ENCODE measurements at places on chromosomes 5 and 9. TPM values are rescaled to one million over a fixed set of nuclear protein-coding genes. Genes with fewer than 3 reads are reported as not detected.

DNA sequence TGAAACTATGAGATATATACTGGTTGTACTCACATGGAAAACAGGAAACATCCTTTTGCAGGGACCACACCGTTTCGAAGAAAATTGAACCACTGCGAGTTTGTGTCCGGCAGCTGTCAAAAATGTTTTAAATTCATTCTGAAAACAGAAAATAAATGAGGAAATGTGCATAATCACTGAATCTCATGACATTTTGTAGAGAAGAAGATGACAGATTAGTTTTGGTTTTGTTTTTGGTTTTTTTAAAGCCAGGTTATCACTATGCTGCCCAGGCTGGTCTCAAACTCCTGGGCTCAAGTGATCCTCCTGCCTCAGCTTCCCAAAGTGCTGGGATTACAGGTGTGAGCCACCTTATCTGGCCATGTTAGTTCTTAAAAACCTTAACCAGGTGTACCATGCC is 3.5 kb downstream of the TXNDC8 start:
- DNase-seq = no peak

DNA sequence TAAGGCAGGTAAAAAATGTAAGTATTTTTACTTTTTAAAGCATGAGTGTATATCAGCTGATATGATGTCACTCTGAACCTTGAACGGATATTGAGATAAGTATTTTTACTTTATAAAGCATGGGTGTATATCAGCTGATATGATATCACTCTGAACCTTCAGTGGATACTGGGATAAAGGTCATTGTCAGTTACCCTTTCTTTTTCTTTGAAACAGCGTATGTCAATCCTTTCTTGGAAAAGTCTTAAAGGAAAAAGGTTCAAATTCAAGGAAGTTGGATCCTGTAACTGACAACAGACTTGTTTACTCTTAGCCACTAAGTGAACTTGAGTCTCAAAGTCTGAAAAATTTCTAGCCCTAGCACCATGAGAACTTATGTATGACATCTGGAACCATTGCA is 61.7 kb upstream of the IFNK start:
- DNase-seq = no peak

GRCh38 chr9:32940740-32941139 is 60.7 kb downstream of the APTX start:
- no peak for DNase-seq

The GPR151 gene
- not detected for total RNA-seq

The MEIKIN gene
- not detected for total RNA-seq

The IL3 gene
- not detected for total RNA-seq

- no peak for DNase-seq
Measured at GRCh38 chr5:41312066-41312465, 98.7 kb upstream of the C6 start.

The FBP2 gene
- total RNA-seq = not detected

DNA sequence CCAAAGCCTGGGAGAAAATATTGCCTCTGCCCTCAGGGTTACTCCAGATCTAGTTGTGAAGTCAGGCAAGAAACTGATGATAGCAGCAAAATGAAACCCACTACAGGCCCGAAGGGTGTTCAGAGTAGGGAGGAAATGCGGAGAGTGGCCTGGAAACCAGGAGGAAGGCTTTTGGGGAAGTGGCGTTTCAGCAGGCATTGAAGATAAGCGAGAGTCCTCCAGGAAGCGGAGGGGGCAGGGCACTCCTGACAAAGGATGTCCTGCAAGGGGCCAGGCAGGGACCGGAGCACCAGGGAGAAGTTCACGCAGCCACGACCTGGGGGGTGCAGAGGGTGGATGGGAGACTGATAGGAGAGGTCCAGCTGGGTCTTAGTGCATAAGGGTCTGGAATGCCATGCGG is 7.8 kb upstream of the FOXI1 start:
- no peak for DNase-seq

- peak; percentile 47 for DNase-seq
Measured at GRCh38 chr5:128920345-128921215, 44.7 kb upstream of the SLC27A6 start.

DNA sequence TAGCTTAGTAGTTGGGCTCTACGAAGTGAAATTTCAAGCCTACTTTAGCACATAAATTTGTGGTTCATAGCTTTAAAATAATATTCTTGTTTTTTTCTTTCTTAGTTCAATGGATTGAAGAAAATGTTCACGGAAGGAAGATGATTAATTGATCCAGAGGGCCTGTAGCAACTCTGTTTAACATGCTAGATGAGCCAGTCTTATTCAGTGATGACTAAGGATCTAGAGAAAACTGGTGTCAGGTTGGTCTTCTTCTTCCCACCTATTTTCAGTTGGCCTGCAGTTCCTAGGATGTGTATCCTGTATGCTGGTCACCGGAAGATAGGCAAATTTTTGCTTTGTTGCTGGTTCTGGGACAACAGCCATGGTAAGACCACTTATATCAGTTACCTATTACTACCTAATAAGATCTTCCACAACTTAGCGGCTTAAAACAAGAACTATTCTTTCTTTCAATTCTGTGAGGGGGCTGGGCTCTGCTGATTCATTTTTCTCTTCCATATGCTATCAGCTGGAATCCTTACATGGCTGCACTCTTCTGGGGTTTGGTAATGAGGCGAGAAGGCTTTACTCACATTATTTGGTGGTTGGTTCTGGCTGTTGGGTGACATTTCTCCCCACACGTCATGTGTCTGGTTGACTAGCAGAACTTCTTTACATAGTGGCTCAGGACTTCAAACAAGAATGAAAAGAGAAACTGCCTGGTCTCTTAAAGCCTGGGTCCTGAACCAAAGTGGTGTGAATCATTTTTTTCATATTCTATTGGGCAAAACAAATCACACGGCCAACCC is 182.7 kb upstream of the ACTBL2 start:
- no peak for DNase-seq

DNA sequence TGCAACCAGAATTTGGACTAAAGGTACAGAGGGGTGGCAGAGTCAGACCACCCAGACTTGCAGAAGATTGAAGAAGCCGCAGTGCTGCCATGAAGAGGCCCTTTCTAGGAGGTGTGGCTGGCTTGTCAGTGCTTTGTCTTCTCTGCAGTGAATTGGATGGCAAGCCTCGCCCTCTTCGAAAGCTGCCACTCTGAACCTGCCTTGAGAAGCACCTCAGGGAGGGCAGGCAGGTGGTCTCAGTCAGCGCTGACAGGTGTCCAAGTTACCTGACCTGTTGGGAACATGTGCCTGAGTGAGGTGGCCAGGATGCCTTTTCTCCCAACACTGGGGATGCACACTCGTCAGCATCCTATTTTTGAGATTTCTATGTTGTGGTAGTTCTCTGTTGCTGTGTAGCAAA is 6.2 kb downstream of the TENT4A start:
- DNase-seq = no peak

The TAF1L gene
- 0.05 TPM for total RNA-seq

DNA sequence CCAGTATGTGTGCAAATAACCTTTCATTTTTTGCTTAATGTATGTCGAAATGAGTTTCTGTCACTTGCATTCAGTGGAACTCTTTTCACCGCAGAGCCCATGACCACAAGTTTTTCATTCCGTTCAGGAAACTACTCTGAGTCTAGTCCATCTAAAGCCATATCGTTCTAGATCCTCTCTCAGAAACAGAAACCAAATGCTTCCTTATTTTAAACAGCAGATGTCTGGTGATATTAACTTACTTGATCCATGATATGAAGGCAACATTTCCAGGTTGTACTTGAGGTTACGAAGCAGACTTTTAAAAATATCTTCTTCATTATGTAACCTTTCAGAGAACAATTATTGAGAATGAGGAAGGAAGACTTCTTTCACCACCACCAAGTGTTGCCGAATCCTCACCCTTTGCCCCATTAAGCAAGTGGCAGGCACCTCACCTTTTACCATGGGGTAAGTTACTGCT is 72.4 kb upstream of the GNAQ start:
- DNase-seq = no peak

The RETREG1 gene
- total RNA-seq = 11.3 TPM

- no peak for DNase-seq
Measured at GRCh38 chr9:121107029-121107428, 32.3 kb downstream of the CNTRL start.

The CER1 gene
- total RNA-seq = not detected

The CDO1 gene
- 8.0 TPM for total RNA-seq

GRCh38 chr9:73179589-73179988 is 27.9 kb downstream of the ANXA1 start:
- DNase-seq = no peak

The FSTL4 gene
- total RNA-seq = 0.36 TPM

GRCh38 chr5:43042626-43043399 is 2.7 kb upstream of the ANXA2R start:
- DNase-seq = peak; percentile 90
